ENCODE measurements at places on chromosomes 2 and 18.

DNA sequence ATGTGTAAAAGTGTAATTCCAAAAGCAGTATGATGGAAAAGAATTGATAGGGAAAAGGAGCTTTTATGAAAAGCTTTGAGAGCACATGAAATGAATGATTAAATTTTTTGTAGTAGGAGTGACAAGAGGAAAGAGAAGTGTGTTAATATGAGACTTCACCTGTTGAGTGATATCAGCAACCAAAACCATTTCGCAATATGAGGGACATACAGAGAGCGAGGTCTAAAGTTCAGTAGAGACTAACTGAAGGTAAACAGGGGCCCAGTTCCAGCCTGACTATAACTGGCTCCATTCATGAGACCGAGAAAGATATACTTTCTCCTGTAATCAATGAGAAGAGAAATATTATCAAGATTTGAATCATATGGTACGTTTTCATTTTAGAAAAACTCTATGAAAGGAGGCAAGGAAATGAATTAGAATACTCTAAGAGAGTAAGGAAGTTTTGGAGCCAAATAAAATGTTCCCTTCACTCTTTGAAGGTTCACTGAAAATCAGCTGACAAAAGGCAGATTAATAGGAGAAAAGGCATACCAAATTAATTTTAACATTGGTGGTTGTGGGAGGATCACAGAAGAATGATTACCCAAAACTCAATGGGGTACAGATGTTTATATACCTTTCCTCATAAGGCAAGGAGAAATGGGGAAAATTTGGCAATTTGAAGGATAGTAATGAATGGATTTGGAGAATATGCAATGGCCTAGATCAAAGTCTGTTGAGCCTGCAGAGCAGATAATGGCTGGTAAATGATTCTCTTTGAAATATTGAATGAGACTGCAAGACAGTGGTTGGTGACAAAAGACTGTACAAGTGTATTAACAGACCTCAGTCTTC, 932.2 kb downstream of the TDRD15 start:
- no peak for DNase-seq

DNA sequence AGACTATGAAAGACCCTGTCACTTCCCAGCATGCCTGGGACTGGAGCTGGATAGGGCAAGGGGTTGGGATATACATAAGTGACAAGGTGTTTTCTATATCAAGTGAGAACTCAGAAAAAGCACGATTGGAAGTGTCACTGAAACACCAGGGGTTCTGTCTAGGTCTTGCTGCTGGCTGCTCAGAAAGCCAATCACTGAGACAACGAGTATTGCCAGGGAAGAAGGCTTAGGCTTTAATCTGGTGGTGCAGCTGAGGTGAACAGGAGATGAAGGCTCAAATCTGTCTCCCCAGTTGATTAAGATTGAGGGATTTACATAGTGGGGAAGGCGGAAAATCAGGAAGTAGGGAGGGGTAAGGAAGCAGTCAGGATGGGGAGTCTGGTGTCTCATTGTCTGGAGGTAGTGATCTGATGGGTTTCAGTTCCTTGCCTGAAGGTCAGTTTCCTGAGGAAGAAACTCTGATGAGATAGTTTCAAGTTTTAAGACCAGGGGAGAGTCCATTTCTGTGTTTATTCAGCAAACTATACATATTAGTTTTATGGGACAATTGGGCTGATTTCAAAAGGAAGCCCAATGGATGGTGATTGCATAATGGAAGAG, 3.5 kb upstream of the C2orf74 start:
- no peak for DNase-seq

- DNase-seq, result no peak
Observed at GRCh38 chr18:42268186-42268725, 313.2 kb downstream of the PIK3C3 start.

DNA sequence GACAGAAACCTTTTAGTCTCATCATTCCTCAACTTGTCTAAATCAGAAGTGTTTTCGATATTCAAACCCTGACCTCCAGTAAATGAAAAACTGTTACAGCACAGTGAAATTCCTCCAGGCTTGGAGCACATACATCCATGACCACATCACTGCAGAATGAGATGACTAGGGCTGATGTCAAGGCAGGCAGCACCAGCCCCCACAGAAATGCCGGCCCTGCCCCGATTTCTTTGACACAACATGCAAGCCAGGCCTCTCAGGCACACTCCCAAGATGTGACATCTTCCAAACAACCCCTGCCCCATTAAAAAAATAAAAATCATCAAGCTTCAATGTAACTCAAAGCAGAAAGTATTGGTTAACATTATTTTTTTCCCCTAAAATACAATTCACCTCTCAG, 103.3 kb downstream of the CTAGE1 start:
- DNase-seq, result no peak

DNA sequence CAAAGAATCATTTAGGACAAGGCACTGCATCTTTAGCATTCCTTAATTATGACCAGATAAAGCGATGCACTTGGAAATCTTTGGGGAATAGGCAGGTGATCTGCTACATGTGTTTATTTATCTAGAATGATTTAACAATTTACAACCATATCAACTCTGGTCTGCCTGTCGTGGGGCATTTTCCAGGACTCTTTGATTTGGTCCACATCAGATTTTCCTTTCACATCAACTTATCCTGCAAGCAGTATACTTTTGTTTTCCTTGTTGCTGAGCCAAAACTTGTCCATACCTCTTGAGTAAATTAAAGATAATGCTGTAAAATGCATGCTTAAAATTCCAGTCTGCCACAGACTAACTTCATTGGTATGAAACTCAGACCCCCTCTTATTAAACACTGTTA, 312.4 kb upstream of the TCF4 start:
- DNase-seq, result no peak

GRCh38 chr2:12776521-12776961, 59.8 kb downstream of the TRIB2 start:
- DNase-seq, result no peak

DNA sequence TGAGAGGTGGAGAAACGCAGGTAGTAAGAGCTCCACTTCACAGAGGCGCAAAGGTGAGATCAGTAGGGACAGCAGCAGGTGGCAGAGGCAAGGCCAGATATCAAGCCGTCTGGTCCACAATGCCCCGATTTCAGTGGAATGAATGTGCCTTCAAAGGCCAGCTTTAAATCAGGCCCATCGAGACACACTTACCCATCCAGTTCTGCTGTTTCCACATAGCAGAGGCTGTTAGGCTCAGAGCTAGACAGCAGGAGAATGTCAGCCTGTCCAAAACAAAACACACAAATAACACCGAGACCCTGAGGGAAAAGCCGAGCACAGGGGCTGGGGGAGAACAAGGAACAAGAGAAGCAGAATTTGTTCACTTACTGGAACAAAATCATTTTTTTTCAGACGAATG, 75.8 kb upstream of the NARS1 start:
- DNase-seq, result no peak

GRCh38 chr2:132632000-132632649, 37.9 kb downstream of the LYPD1 start:
- no peak for DNase-seq

GRCh38 chr2:176804392-176804791, 408.2 kb upstream of the HNRNPA3 start:
- DNase-seq, result no peak

- no peak for DNase-seq
Observed at GRCh38 chr2:98768384-98769113, 37.6 kb upstream of the MGAT4A start.

GRCh38 chr2:17539611-17540092, 844 bp upstream of the VSNL1 start:
- no peak for DNase-seq

DNA sequence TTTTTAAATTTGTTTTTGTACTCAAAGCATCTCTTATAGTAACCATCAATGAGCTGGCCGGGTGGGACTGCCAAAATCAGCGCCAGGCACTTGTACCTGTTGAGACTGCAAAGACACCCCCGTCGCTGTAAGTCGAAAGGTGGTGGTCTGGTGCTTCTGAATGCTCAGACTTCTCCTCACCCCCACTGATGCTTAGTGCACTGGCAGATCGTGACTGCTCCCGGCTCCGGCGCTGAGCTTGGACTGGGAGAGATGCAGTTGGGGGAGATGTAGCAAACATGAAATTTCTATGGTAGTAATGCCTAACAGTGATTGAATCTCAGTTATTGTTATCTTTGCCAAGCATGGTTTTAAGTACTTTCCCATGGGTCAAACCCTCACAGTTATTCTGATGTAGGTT, 80.6 kb downstream of the RIF1 start:
- DNase-seq, result no peak

- DNase-seq, result peak; percentile 38
Observed at GRCh38 chr2:52934323-52934898, 833.2 kb upstream of the CHAC2 start.

DNA sequence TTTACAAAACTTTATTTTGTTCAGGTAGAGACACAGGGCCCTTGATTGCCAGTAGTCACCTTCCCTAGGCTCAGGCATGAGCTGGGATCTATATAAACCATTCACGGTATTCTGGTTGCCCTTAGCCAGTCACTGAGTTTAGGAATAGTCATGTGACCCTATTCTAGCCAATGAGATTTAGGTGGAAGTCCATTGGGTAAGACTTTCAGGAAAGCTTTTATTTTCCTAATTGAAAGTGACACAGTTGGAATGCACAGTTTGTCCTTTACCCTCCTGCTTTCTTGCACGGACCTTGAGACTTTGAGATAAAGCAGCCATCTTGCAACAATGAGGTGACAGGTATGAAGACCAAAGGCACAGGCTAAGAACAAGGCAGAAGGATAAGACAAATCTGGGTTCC, 21.5 kb downstream of the SLC4A5 start:
- no peak for DNase-seq

- no peak for DNase-seq
Observed at GRCh38 chr2:77397763-77398162, 124.4 kb downstream of the LRRTM4 start.

DNA sequence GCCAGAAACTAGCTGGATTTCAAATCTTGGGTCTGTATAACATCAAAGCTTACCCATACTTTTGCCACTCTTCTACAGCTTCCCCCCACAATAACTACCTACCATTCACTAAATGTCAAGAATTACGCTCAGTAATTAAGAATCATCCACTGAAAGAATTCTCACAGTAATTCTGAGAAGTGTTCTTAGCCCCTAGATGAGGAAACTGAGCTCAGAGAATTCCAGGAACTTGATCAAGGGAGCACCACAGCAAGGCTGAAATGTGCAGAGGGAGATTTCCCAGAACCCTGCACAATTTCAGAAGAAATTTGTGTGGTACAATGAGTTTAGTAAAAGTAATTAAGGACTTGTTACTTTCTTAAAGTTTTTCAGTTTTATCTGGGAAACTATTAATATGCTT, 194.5 kb upstream of the STK17B start:
- DNase-seq, result no peak

- no peak for DNase-seq
Observed at GRCh38 chr2:100004348-100004884, 138.0 kb downstream of the AFF3 start.

DNA sequence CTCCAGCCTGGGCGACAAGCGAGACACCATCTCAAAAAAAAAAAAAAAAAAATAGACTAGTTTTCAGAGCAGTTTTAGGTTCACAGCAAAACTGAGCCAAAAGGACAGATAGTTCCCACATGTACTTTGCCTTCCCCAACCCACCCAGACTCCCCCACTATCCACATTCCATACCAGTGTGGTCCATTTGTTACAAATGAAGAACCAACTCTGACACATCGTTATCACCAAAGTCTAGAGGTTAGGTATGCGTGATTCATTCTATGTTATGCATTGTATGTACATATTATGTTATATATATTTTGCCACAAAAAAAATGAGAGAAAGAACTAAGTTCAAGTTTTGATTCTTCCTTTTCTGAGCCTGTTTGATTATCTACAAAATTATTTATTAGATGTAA, 3.5 kb downstream of the DUSP11 start:
- DNase-seq, result no peak

DNA sequence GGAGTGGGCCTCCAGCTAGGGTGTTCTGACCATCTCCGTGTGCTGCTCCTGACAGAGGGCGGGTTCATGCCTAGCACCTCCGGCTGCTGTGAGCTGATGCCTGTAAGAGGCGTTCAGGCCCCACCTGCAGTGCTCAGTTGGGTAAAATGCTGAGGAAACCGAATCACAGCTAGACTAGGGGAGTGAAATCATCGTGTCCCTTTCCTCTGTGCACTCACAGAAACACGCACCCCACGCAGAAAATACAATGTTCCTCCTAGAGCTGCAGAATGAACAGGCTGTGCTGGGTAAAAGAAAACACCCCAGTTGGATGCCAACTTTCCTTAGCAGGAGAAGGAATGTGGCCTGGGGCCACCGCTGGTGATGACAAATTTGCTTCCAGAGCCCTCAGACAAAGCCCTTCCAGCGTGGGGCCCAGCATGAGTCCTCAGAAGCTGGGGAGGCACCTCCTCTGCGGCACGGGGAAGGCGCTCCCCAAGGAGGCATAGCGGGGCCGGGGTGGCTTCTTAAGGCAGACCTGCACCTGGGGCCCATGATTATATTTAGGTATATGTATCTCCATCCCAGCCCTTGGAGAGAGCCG, 16.3 kb upstream of the ARHGEF4 start:
- DNase-seq, result no peak

DNA sequence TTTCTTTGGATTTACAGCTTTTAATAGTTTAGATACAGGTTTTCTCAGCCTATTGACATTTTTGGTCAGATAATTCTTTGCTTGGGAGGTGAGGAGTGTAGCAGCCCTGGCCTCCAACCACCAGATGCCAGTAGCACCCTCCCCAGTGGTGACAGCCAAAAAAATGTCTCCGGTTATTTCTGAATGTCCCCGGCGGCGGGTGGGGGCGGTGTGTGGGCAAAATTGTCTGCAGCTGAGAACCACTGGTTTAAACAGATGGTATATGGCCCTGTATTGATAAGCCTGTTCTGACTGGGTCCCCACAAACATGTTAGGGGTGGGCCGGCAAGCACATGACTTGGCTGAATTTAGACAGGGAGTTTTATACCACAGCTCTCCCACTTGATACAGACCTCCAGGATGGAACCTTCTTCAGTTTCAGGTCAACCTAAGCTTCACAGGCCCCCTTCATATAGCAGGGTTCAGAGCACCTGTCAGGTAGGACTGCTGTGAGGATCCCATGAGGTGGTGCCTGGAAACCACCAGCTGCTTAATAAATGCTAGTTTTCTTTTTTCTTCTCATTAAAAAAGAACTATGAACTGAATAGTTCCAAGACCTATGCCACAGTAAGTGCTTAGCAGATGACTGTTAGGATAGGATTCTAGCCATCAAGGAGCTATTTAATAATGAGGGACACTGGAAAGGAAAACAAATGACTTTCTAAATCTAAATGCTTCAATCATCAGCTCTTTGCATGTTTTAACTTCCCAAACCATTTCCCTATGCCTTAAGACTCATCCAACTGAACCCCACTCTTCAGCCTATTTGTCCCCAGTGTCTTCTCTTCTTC, 18.1 kb downstream of the LPIN2 start:
- DNase-seq, result no peak

- no peak for DNase-seq
Observed at GRCh38 chr2:39394516-39394961, 42.5 kb downstream of the MAP4K3 start.

All from RWPE2 (cell line).